ENCODE measurements at places on chromosomes 5 and 9. TPM values are rescaled to one million over a fixed set of nuclear protein-coding genes. Genes with fewer than 3 reads are reported as not detected.

Gene PRR7
- 39.9 TPM for total RNA-seq

DNA sequence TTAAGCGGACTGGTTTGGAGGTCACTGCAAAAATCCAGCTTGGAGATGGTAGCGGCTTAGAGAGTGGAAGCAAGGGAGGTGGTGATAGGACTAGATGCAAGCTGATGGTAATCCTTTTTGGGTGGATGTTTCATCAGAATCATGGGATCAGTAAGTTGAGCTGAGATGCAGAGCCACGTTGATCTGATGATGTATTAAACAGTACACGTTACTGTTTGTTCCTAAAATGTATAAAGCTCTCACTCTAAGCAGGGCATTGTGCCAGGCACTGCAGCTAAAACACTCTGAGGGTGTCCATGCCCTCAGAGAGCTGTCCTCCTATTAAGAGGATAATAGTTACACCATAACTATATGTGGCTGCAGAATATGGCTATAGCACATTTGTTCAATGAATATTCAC is 93.1 kb downstream of the JAKMIP2 start:
- peaks cover 14% of the 10 kb centered on the region for H3K27me3 ChIP-seq
- no peaks in the 10 kb centered on the region for H3K36me3 ChIP-seq
- H3K27ac ChIP-seq = no peak overlapping the region
- DNase-seq = no peak
- H3K4me1 ChIP-seq = no peaks in the 10 kb centered on the region
- no peak overlapping the region for H3K4me3 ChIP-seq

DNA sequence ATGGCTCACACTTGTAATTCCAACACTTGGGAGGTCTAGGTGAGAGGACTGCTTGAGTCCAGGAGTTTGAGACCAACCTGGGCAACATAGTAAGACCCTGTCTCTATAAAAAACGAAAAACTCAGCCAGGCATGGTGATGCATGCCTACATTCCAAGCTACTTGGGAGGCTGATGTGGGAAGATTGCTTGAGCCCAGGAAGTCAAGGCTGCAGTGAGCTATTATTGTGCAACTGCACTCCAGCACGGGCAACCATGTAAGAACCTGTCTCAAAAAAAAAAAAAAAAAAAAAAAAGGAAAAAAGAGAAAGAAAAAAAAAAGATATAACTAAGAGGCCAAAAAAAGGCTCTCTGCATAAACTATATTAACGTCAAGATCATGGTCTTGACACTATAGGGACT is 27.3 kb downstream of the GIN1 start:
- H3K36me3 ChIP-seq = peaks cover 2% of the 10 kb centered on the region
- H3K27ac ChIP-seq = no peak overlapping the region
- H3K4me3 ChIP-seq = no peak overlapping the region
- H3K27me3 ChIP-seq = no peaks in the 10 kb centered on the region

DNA sequence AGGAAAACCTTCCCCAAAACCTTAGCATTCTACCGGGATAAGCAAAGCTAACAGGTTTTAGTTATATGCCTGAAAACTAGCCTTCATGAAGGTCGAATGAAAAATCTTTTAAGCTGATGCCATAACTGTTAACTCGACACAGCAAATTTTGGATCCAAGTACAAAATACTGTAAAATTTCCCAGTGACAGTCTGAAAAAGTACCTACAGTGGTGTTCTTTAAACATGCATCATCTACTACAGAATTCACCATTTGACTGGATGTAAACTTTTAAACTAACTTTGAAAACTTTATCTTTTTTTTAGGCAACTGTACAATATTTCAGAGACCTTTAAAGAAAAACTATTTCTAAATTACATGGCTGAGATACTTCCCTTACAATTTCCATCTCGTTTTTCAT is 791 bp downstream of the RAPGEF6 start:
- H3K36me3 ChIP-seq = no peaks in the 10 kb centered on the region
- no peaks in the 10 kb centered on the region for H3K27me3 ChIP-seq
- DNase-seq = no peak
- peaks cover 38% of the 10 kb centered on the region for H3K4me1 ChIP-seq
- H3K27ac ChIP-seq = peak overlapping the region; percentile 88
- peak overlapping the region; percentile 85 for H3K4me3 ChIP-seq

Gene SLC45A2
- total RNA-seq = not detected

Gene NSD1
- 58.8 TPM for total RNA-seq

DNA sequence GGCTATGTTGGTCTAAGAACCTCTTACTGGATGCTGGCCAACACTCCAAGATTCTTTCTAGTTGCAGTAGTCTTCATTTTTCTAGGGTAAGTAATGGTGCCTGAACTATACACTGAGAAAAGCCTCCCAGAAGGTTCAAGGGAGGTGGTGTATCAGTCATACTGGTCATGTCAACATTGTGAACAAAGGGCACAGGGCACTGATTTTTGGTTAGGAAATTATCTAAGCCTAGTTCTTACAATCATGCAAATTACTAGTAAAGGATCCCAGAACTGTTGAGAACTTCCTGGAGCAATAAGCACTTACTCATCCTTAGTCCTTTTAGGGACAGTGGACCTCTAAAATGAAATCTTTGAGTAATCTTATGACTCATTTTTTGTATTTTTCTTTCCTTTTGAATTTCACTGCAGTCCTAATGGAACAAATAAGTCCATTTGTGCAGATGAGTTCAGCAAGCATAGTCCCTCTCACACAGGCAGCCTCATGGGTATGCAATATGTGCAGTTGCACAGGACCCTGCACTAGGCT is 21.1 kb upstream of the CDC42SE2 start:
- 0 out of 2 replicates have a peak overlapping the region, but pooled peaks have one; percentile 20 for H3K27ac ChIP-seq
- H3K36me3 ChIP-seq = no peaks in the 10 kb centered on the region
- H3K4me1 ChIP-seq = no peaks in the 10 kb centered on the region
- DNase-seq = no peak
- no peak overlapping the region for H3K4me3 ChIP-seq
